ENCODE measurements at places on chromosomes 3 and 15.

DNA sequence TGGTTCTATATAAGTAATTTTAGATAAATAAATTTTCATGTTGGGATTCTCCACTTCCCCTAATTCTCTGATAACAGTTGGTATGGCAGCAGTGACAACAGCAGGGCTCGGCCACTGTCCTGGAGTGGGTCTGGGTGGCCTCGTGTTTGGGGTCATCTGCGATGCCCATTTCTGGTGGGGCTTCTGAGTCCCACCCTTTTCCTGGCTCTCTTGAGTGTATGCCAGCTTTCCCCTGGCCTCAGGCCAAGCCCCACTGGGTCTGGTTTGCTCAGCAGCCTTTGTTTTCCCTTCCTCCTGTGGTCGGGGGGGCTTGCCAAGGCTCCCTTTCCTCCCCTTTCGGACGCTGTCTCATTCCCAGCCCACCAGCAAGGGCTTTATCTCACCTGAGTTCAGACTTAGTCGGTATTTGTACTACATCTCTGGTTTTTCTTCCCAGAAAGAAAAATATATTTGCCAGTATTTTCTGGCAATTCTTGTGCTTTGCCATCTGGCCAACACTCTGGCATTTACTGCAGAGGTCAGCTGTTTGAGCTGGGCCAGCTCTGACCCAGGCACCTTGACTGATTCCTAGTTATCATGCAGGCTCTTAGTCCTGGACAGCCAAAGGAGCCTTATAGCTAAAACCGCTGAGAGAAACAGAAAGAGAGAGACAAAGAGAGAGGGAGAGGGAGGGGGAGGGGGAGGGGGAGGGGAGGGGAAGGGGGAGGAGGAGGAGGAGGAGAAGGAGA, 35.2 kb downstream of the MYZAP start:
- no peak for DNase-seq

DNA sequence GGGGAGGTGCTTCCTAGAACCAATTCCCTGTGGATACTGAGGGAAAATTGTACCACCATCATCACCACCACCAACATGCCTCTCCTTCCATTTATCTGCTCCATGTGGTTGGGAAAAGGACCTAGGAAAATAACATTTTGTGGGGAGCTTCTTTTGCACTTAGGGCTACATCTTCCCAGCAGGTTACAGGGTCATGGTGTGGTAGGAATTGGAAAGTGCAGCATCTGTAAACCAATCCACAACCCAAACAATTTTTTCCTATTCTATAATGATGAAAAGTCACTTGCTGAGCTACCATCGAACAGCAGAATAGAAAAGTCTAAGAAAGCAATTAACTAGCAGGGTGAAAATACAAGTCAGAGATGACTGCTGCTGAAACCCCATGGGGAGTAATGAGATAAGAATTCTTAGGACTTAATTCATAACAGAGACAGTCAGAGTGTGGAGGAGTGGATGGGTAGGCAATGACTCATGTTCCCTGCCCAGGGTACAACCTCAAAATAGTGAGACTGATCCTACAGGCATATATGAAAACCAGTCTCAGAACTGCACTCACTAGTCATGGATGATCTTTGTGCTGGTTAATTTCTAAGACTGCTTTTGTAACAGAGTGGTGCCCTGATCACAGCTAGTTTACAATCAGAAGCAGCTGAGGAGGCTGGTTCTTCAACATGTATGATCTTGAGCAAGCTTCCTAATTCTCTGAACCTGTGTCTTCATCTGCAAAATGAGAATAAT, 38.1 kb upstream of the LEKR1 start:
- DNase-seq = no peak

GRCh38 chr3:4732925-4733324, 239.8 kb downstream of the ITPR1 start:
- DNase-seq = no peak

GRCh38 chr3:124395162-124395561, 335.1 kb upstream of the UMPS start:
- no peak for DNase-seq

GRCh38 chr3:16089521-16089920, 85.0 kb upstream of the GALNT15 start:
- no peak for DNase-seq

- peak; percentile 22 for DNase-seq
Observed at GRCh38 chr3:32316976-32317375, 74.7 kb upstream of the CMTM7 start.

- DNase-seq = no peak
Observed at GRCh38 chr3:58336135-58336882, 3.6 kb downstream of the PXK start.

DNA sequence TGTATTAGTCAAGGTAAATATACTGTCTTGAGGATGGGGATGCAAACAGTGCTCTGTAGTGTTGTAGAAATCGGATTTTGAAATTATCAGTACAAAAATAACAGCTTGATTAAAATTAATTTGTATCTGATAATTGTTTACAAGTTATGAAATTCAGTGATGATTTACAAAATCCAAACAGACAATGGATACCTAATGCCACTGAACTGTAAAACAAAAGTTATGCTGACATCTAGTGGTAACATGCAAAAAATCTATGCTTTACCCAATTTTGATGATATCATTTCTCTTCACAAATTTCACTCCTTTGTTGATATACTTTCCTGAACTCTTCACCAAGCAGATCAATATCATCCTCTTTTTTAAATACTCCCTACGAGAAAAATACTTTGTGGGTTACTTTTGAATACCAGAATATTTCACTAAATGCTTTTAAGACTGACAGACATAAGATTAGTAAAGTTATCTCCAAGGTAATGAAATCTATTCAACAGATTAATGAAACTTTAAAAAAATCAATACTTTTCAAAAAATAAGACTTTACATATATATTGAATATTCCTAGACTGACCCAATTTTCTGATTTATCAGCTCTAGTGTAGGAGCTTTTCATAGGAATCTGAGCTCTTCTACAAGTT, 36.0 kb downstream of the MNS1 start:
- DNase-seq = no peak

GRCh38 chr3:133486658-133487057, 86.8 kb downstream of the BFSP2 start:
- no peak for DNase-seq

- DNase-seq = no peak
Observed at GRCh38 chr3:29454161-29454611, 173.3 kb downstream of the RBMS3 start.

GRCh38 chr3:82384181-82384580, 622.7 kb upstream of the GBE1 start:
- no peak for DNase-seq

DNA sequence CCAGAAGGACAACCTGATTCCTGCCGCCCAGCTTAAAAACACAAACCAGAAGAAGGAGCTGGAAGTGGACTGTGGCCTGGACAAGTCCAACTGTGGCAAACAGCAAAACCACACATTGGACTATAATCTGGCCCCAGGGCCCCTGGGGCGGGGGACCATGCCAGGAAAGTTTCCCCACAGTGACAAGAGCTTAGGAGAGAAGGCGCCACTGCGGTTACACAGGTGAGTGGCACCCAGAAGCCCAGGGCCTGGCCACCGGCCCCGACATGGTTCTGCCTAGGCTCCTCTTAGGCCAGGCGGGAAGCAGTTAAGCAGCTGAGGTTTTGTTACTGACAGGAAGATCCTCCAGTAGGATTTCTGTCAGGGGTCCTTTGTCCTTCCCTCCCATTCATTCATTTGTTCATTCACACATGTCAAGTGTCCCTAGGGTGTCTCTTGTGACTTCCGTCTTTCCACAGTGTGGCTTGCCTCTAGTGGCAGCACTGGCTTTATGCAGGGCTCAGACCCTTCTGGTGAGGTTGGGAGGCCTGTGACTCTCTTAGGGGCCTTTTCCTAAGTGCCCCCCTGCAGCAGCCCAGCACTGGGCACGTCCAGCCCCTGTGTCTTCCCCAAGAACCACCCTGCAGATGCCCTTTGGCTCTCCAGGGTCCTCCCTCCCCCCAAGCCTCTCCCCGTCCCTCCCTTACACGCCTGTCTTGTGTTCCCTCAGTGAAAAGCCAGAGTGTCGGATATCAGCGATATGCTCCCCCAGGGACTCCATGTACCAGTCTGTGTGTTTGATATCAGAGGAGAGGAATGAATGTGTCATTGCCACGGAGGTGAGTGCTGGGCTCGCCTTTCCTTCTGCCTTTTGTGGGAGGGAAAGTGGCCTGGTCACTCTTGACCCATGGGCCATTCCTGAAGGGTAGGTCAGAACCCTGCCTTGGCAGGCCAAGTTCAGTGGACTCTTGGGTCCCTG, 7.8 kb downstream of the DLL4 start:
- no peak for DNase-seq

DNA sequence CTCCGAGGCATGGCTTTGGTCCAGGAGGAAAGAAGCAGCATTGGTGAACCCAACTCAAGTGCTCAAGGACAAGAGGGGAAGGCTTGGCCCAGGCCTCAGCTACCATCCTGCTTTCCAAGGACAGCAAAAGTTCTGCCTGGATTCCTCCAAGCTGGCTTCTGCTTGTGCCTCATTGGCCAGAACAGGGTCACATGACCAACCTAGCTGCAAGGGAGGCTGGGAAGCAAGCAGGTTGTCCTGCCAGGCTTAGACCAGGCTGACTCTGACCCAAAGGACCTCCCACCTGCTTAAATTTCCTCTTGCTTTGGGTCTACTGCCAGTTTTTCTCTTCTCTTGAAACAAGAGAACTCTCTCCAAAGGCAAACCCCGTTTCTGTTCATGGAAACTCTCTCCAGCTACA, 70.7 kb downstream of the RPN1 start:
- no peak for DNase-seq

DNA sequence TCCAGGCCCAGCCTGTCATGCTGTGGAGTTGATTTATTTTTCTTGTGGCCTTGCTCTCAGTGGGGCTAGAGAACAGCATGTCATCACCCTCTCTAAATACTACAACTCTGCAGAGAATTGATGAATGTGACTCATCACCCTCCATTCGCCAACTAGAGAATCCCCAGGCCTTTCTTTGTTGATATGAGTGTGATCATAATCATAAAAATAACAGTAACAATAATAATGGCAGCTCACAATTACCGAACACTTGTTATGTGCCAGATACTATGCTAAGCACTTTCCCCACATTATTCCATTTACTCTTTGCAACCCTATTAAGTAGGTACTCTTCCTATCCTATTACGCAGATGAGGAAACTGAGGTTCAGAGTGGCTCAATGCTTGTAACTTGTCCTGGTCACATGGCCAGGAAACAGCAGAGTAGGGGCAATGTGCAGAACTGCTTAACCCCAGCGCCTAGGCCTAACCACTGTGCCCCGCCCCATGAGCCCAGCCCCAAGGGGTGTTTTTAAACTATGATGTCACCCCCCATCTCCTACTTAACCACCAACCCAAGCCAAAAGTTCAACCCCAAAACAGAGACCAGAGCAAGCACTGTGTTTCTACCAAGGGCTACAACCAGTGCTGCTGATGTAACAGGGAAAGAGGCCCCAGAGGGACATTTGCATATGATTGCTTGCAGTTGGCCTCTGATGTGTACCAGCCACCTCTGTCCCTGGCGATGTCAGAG, 104.5 kb downstream of the ADCY5 start:
- DNase-seq = peak; percentile 4

DNA sequence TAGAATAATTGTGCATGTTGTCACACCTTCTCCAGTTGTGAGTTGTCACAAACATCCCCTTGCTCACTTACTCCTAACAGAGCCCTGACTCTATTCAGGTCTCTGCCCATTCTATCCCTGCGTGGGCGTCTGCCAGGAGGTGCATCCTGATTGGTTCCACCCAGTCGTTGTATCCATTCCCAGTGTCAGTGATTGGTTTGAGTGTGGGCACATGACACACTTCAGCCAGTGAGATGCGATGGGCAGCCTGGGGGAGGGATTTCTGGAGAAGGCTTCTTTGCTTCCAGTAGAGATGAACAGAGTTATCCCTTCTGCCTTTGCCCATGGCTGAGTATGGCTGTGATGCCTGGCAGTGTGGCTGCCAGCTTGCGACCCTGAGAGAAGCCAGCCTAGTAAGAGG, 18.7 kb downstream of the PXYLP1 start:
- DNase-seq = no peak

- no peak for DNase-seq
Observed at GRCh38 chr3:88267-88666, 108.3 kb upstream of the CHL1 start.
